ENCODE measurements at places on chromosomes 7 and 10. TPM values are rescaled to one million over a fixed set of nuclear protein-coding genes. Genes with fewer than 3 reads are reported as not detected.
A peak's percentile ranks its signal among the peaks of the same experiment; 100 is the strongest.

Gene KLHDC10
- 26.6 TPM for total RNA-seq

- no peak overlapping the region for H3K4me3 ChIP-seq
- H3K27me3 ChIP-seq = peaks cover 31% of the 10 kb centered on the region
- no peaks in the 10 kb centered on the region for H3K36me3 ChIP-seq
- no peak for DNase-seq
- H3K27ac ChIP-seq = no peak overlapping the region
Observed at GRCh38 chr10:42938351-42938750, 138.5 kb upstream of the RET start.

DNA sequence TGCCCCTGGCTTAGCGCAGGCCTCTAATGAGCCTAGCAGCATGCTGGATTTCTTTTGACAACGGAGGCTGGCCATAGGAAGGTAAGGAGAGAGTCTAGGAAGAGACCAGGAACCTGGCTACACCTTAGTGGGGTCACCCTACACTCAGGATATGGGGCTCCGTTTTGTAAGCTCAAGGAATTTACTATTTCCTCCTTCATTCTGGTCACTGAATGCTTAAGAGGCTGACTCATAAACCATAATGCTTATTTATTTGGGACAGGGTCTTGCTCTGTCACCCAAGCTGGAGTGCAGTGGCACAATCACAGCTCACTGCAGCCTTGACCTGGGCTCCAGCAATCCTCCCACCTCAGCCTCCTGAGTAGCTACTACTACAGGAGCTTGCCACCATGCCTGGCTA, 38.4 kb downstream of the CARD11 start:
- no peaks in the 10 kb centered on the region for H3K4me1 ChIP-seq
- H3K27me3 ChIP-seq = no peaks in the 10 kb centered on the region
- H3K4me3 ChIP-seq = no peak overlapping the region
- H3K27ac ChIP-seq = no peak overlapping the region
- H3K36me3 ChIP-seq = no peaks in the 10 kb centered on the region

Gene SUN3
- total RNA-seq = not detected

Gene OPALIN
- total RNA-seq = not detected

Gene PLAU
- total RNA-seq = 7.6 TPM

Gene FAM25A
- total RNA-seq = not detected

Gene NUTM2B
- total RNA-seq = 0.43 TPM

Gene SLC26A3
- total RNA-seq = not detected

Gene NFE2L3
- total RNA-seq = 6.2 TPM

Gene PHKG1
- not detected for total RNA-seq

Gene DLG5
- total RNA-seq = 22.2 TPM

- H3K27me3 ChIP-seq = no peaks in the 10 kb centered on the region
- DNase-seq = no peak
- no peaks in the 10 kb centered on the region for H3K36me3 ChIP-seq
- H3K27ac ChIP-seq = no peak overlapping the region
Observed at GRCh38 chr10:11444531-11445228, 166.8 kb downstream of the USP6NL start.

Gene PKD1L1
- 0.09 TPM for total RNA-seq

DNA sequence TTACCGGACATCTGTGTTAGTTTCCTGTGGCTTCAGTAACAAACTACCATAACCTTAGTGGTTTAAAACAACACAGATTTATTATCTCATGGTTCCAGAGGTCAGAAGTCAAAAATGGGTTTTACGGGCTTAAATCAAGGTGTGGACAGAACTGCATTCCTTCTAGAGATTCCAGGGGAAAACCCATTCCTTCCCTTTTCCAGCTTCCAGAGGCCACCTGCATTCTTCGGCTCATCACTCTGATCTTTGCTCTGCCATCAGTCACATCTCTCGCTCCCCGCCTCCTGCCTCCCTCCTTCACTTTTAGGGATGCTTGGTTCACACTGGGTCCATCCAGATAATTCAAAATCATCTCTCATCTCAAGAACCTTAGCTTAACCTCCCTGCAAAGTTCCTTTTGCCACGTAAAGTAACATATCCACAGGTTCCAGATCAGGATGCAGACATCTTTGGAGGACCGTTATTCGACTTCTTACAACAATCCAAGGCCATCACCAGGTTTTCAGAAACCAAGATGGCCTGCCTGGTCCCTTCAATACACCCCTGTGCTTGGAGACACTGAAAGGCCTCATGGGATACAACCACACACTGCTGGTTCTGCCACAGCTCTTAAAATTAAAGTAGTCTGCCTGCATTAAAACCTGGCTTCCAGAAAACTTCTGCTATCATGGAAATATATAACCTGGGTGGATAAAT, 225.9 kb upstream of the MYO3A start:
- H3K4me1 ChIP-seq = no peaks in the 10 kb centered on the region
- no peak overlapping the region for H3K4me3 ChIP-seq
- H3K27ac ChIP-seq = no peak overlapping the region
- no peaks in the 10 kb centered on the region for H3K27me3 ChIP-seq
- H3K36me3 ChIP-seq = no peaks in the 10 kb centered on the region
- DNase-seq = no peak

DNA sequence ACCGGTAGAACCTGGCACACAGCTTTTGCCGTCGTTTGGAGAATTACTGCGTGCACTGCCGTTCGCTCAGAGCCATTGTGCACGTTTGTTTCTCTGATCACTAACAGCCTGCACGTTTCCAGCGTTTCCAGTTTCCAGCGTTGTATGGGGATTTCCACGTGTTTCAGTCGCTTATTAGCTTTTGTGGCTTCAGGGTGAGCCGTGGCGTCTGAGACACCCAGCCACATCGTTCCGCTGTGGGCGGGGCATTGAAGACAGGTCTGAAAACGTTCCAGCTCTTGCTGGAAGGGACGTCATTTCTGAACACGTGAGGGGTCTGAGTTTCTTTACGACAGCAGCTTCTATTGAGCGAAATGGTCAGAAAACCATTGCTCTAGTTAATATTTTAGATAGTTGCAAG, 164.8 kb downstream of the DNAJB6 start:
- H3K4me3 ChIP-seq = no peak overlapping the region
- DNase-seq = no peak
- peaks cover 45% of the 10 kb centered on the region for H3K27me3 ChIP-seq
- no peaks in the 10 kb centered on the region for H3K4me1 ChIP-seq
- no peak overlapping the region for H3K27ac ChIP-seq

Gene DNAJC2
- total RNA-seq = 27.2 TPM

Gene LIPJ
- total RNA-seq = 0.06 TPM

GRCh38 chr10:126691456-126691855, 21.0 kb upstream of the C10orf90 start:
- H3K27me3 ChIP-seq = no peaks in the 10 kb centered on the region
- H3K4me3 ChIP-seq = no peak overlapping the region
- peaks cover 5% of the 10 kb centered on the region for H3K36me3 ChIP-seq
- H3K4me1 ChIP-seq = peaks cover 18% of the 10 kb centered on the region
- no peak for DNase-seq
- no peak overlapping the region for H3K27ac ChIP-seq

GRCh38 chr7:127253281-127254162, 781 bp upstream of the GRM8 start:
- no peak overlapping the region for H3K27ac ChIP-seq
- peaks cover 100% of the 10 kb centered on the region for H3K27me3 ChIP-seq
- peaks cover 6% of the 10 kb centered on the region for H3K4me1 ChIP-seq
- DNase-seq = peak; percentile 88
- peak overlapping the region; percentile 79 for H3K4me3 ChIP-seq

- no peaks in the 10 kb centered on the region for H3K27me3 ChIP-seq
- H3K27ac ChIP-seq = no peak overlapping the region
- DNase-seq = no peak
- H3K4me1 ChIP-seq = peaks cover 20% of the 10 kb centered on the region
- H3K36me3 ChIP-seq = no peaks in the 10 kb centered on the region
Observed at GRCh38 chr10:3961082-3961481, 176.1 kb upstream of the KLF6 start.

GRCh38 chr10:10014846-10015245, 1002.8 kb upstream of the CELF2 start:
- no peak overlapping the region for H3K27ac ChIP-seq
- no peaks in the 10 kb centered on the region for H3K36me3 ChIP-seq
- no peak overlapping the region for H3K4me3 ChIP-seq
- no peaks in the 10 kb centered on the region for H3K27me3 ChIP-seq

Gene HECW1
- total RNA-seq = 0.28 TPM

GRCh38 chr7:94333810-94334209, 60.9 kb upstream of the COL1A2 start:
- no peaks in the 10 kb centered on the region for H3K36me3 ChIP-seq
- no peaks in the 10 kb centered on the region for H3K27me3 ChIP-seq
- no peak overlapping the region for H3K27ac ChIP-seq
- no peaks in the 10 kb centered on the region for H3K4me1 ChIP-seq

- H3K4me3 ChIP-seq = no peak overlapping the region
- no peaks in the 10 kb centered on the region for H3K36me3 ChIP-seq
- no peaks in the 10 kb centered on the region for H3K4me1 ChIP-seq
- H3K27me3 ChIP-seq = no peaks in the 10 kb centered on the region
Observed at GRCh38 chr7:825386-825785, 6.9 kb upstream of the SUN1 start.

GRCh38 chr10:6399231-6399741, 180.8 kb downstream of the PRKCQ start:
- no peak for DNase-seq
- no peak overlapping the region for H3K27ac ChIP-seq
- H3K4me3 ChIP-seq = no peak overlapping the region
- H3K36me3 ChIP-seq = no peaks in the 10 kb centered on the region

GRCh38 chr10:8312781-8313180, 258.3 kb downstream of the GATA3 start:
- no peak overlapping the region for H3K27ac ChIP-seq
- no peaks in the 10 kb centered on the region for H3K36me3 ChIP-seq
- no peaks in the 10 kb centered on the region for H3K27me3 ChIP-seq
- no peak for DNase-seq
- H3K4me1 ChIP-seq = peaks cover 10% of the 10 kb centered on the region

DNA sequence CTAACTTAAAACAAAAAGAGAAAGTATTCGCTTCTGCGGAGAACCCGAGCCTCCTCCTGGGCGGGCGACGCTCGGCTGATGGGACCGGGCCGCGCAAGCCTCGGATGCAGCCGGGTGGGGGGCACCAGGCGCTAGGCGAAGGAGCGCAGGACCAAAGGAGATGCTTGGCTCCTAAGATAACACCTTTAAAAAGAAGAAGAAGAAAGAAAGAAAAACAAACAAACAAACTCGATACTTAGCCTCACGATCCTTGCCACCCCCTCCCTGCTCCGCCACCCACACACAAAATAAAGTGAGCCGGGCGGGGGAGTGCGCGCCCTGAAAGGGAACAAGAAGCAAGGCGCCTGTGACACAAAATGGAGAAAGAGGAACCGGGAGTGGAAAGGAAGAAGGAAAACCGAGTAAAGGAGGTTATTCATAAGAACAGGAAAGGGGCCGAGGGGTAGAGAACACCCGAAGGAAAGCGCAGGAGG, 34.0 kb upstream of the EBLN1 start:
- no peaks in the 10 kb centered on the region for H3K4me1 ChIP-seq
- peaks cover 81% of the 10 kb centered on the region for H3K27me3 ChIP-seq
- H3K36me3 ChIP-seq = no peaks in the 10 kb centered on the region
- H3K4me3 ChIP-seq = peak overlapping the region; percentile 60
- peak; percentile 66 for DNase-seq
- no peak overlapping the region for H3K27ac ChIP-seq

DNA sequence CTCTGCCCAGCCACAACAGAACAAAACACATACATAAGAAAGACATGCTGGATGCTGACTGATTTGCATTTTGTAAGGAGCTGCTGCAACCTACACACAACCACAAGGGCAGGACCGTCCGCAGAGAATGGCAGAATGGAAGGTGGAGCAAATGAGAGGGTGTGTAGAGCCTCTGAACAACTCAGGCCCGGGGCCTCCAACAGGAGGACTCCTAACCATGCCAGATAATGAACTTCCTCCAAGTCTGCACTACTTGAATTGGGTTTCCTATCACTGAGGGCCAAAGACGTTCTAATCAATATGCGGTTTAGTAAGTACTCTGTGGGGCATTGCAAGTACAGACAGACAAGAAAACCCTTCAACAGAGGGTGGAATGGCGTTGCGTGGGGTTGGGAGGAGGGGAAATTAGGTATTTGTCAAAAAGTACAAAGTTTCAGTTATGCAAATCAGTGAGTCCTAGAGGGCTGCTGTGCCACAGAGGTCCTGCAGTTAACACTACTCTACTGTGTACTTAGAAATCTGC, 14.6 kb downstream of the VOPP1 start:
- no peak overlapping the region for H3K27ac ChIP-seq
- H3K4me3 ChIP-seq = no peak overlapping the region
- H3K36me3 ChIP-seq = no peaks in the 10 kb centered on the region
- peaks cover 19% of the 10 kb centered on the region for H3K4me1 ChIP-seq
- no peak for DNase-seq

Gene FASTK
- total RNA-seq = 71.0 TPM

DNA sequence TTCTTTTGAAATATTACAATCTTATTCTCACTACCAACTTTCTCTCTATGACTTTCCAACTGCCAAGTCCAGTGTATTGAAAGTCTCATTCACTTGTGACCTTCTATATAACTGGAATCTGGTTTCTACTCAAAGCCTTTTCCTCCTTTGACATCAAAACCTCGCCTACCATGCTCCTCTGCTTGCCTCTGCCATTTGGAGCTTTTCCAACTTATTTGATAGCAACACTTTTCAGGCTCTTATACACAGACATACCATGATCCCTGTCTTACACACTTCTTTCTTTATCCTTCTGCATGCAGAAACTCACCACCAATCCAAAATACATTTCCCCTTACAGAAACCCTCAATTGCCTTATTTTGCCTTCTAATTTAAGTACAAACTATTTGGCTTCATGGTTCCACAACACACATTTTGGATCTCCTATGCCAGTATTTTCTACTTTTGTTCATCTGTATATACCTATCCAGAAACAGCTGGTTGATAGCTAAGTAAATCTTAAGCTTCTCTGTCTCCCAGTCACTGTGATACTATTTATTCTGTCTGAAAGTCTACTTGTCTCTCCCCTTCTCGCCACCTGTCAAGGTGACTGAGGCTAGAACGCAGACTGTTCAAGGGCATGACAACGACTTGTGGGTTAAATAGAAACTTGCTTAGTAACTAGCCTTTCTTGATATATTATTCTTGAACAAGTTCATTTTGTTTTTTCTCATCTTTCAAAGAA, 22.4 kb downstream of the GNG11 start:
- no peaks in the 10 kb centered on the region for H3K4me1 ChIP-seq
- no peak overlapping the region for H3K4me3 ChIP-seq
- DNase-seq = no peak
- no peak overlapping the region for H3K27ac ChIP-seq
- no peaks in the 10 kb centered on the region for H3K36me3 ChIP-seq

DNA sequence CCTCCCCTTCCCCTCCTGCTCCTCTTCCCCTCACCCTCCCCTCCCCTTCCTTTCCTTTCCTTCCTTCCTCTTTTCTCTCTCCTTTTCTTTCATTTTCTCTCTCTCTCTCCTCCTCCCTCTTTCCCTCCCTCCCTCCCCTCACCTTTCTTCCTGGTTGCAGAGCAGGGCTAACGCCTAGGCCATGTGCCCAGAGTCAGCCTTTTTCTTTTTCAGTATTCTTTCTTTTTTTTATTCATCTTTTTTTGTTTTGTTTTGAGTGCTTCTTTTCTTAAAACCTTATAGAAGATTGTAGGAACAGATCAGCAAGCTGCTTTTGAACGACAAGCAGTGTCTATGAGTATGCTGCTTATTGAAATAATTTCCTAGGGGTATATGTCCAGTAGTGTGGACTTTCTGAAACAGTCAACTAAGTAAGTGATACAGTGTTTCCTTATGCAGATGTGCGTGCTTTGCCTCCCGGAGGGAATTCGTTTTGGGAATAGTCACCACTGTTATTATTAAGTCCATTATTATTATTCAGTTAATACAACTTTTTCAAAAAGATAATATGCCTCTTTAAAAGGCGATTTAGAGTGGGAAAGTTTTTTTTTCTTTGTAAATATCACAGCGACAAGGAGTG, 219.2 kb downstream of the CAMK1D start:
- no peaks in the 10 kb centered on the region for H3K36me3 ChIP-seq
- H3K4me1 ChIP-seq = no peaks in the 10 kb centered on the region
- no peak for DNase-seq

- no peak overlapping the region for H3K27ac ChIP-seq
- H3K36me3 ChIP-seq = no peaks in the 10 kb centered on the region
- peaks cover 14% of the 10 kb centered on the region for H3K4me1 ChIP-seq
Observed at GRCh38 chr7:111014079-111014478, 76.8 kb upstream of the LRRN3 start.

Gene HOXA11
- not detected for total RNA-seq

Gene PLPP4
- total RNA-seq = 0.90 TPM
